Activated naive CD8-positive, alpha-beta T cell treated with anti-CD3 and anti-CD28 coated beads for 36 hours (primary cell): ENCODE measurements at places on chromosomes 11 and 22.

GRCh38 chr22:25452116-25452700, 112.3 kb upstream of the GRK3 start:
- DNase-seq = no peak

DNA sequence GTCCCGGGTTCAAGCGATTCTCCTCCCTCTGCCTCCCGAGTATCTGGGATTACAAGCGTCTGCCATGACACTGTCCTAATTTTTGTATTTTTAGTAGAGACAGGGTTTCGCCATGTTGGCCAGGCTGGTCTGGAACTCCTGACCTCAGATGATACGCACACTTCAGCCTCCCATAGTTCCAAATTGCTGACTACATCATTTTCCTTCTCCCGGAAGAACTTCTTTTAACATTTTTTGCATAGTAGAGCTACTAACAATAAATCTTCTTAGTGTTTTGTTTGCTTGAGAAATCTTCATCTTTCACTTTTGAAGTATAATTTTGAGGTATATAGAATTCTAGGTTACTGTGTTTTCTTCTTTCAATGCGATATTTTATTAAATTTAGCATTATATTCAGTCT, 1415.1 kb upstream of the RAG2 start:
- DNase-seq = no peak

DNA sequence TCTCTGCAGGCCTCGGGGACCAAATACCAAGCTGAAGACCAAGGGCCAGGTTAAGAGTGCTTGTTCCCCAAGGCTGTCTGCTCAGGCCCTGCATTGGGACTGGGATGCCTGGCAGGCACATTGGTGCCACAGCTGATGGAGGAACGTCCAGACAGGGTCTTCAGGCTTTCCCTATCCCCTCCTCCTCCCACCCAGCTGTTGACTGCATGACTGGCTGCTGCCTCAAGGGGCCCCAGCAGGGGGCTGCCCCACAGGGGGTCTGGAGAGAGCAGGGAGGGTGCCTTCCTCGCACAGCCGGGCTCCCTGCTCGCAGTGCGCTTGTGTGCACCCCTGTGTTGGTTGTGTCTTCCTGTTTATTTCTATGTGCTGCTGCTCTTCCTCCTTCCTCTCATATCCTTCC, 9.9 kb downstream of the RCOR2 start:
- no peak for DNase-seq

- no peak for DNase-seq
These were observed 2.1 kb upstream of the HBG1 start for GRCh38 chr11:5251746-5252145.

DNA sequence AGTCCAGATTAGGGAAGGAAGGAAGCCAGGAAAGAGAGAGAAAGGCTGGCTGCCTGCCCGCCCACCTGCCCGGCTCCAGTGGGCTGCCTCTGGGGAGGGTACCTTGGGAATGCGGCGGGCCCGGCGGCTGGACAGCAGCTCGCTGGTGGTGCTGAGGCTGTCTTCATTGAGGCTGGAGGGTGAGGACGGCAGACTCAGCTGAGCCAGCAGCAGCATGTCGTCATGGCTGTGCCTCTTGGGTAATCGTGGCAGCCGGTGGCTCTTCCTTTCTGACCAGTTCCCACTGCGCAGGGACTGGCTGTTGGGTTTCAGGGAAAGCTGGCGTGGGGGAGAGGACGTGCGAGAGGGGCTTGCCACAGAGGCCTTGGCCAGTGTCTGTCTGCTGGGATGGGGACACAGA, 32.9 kb downstream of the RPL27A start:
- DNase-seq = no peak

- peak; percentile 68 for DNase-seq
These were observed 39.1 kb upstream of the SHISAL1 start for GRCh38 chr22:44351685-44352377.

- DNase-seq = no peak
These were observed 169.0 kb upstream of the GRK3 start for GRCh38 chr22:25395468-25395867.

DNA sequence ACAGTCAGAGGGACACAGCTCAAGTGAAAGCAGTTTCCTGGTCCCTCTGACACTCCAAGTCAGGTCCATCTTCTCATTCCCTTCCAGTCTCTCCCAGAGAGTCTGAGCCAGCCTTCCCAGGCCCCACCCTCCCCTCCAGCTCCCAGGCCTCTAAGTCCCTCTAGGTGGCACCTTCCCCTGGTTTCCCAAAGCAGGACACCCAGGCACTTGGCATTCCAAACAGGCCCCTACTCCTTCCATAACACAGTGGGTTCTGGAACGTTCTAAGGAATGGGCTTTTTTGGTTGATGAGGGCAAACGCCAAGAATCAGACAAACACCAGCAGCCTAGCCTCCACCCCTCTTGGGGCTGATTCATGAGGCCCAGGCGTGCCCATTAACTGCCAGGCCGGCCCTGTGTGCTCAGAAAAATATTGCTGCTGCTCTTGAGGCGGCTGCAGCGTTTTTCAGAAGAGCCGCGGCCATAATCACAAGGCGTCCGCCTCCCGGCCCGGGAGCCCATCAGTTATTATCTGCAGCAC, 418.7 kb downstream of the SOX6 start:
- DNase-seq = no peak

DNA sequence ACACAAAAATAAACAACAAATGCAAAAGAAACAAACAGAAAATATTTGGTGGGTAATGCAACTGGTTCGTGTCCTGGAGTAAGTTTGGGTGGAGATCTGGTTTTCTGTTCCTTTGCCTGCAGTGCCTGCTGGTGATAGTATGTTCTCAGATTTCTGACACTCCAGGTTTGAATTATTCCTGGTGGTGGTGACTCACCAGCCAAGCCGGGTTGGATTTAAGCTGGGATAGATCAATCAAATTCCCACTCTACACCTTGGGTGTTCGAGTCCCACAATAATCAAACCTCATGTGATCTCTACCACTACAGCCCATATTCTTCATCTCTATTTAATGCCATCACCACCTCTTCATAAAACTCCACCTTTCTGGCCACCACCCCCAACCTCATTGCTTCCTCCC, 421.8 kb downstream of the NTM start:
- DNase-seq = no peak

DNA sequence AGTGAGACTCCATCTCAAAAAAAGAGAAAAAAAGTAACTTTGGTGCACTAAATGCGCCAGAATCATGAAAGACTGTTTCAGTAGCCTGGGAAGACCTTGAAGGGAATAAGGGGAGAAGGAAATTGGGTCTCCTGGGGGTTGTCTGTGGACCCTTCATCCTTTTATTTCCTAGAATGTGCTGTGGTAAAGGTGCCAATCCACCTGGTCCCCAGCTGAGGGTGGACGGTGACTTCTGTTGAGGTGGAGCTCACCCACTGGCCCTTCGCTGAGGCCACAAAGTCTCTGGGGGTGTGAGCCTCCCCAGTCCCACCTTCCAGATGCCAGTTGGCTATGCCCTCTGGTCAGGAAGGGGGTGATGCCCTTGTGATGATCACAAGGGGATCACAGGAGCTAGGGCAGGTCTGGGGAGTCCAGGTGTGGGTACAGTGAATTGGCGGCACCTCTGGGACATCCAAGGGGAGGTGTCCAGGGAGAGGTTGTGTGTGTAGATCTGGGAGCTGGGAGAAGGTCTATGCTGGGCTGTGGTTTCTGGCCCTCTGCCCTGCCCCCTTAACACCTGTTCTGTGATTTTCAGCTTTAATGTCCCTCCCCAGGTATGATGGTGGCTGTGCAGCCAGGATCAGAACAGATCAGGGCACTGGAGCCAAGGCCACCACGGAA, 34.2 kb upstream of the LMO1 start:
- DNase-seq = no peak

DNA sequence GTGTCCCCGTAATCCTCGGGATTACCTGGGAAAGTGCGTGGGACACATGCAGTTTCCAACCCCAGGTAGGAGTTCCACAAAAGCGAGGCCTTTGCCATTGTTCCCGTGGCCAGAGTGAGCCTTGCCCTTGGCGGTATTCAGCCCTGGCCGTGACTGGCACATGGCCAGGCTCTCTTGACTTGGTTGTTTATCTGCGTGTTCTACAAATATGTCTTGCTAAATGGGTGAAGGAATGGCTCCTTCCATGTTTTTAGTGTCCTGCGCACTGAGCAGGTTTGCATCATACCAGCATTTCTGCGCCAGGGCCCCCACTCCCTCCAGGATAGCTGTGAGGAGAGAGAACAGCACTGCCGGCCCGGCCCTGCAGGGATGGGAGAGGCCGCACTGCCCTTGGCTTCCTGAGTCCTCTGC, 20.0 kb downstream of the POLR3H start:
- no peak for DNase-seq

- DNase-seq = no peak
These were observed 43.4 kb downstream of the PARVG start for GRCh38 chr22:44224166-44224565.

GRCh38 chr11:69953356-69953755, 124.8 kb upstream of the ANO1 start:
- no peak for DNase-seq
